GM20000 (cell line): ENCODE measurements at places on chromosomes 7 and 10.

- DNase-seq = no peak
Measured at GRCh38 chr7:63899691-63900393, 98.8 kb upstream of the ZNF722 start.

DNA sequence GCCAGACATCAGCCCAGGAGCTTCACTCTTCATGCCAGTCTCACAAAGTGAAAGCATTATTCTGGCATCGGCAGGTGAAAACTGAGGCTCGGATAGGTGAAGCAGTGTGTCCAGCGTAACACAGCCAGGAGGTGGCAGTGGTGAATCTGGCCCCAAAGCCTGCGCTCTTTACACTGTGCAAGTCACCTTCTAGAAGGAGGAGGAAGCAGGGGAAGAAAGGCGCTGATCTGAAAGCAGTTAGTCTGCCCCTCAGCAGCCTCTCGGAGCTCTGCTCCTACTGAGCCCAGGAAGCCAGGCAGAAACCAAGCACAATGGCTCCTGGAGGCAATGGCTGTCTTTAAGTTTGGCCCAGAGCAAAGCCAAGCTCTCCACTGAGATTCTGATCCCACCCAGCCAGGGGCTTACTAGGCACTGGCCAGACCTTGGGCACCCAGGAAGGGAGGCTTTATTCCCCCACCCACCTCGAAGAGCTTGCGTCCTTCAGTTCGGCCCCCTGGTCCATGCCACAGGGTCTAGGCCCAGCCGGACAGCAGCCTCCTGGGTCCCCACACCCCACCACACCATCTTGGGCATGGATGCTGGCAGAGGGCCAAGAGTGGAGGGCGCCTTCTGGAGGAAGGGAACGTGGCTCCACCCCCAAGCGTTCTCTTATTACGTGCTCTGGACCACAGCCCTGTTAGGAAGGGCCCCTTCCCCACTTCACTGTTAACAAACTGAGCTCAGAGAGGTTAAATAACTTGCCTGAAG is 104.5 kb downstream of the GRID1 start:
- DNase-seq = peak; percentile 71

GRCh38 chr7:47331179-47331565 is 250.7 kb downstream of the TNS3 start:
- DNase-seq = no peak

GRCh38 chr7:96976106-96976505 is 29.2 kb upstream of the DLX6 start:
- no peak for DNase-seq

- DNase-seq = no peak
Measured at GRCh38 chr10:132617737-132618052, 80.1 kb downstream of the INPP5A start.

- no peak for DNase-seq
Measured at GRCh38 chr10:129438024-129438423, 29.0 kb upstream of the MGMT start.

- no peak for DNase-seq
Measured at GRCh38 chr10:110307805-110308204, 3.1 kb upstream of the SMNDC1 start.

DNA sequence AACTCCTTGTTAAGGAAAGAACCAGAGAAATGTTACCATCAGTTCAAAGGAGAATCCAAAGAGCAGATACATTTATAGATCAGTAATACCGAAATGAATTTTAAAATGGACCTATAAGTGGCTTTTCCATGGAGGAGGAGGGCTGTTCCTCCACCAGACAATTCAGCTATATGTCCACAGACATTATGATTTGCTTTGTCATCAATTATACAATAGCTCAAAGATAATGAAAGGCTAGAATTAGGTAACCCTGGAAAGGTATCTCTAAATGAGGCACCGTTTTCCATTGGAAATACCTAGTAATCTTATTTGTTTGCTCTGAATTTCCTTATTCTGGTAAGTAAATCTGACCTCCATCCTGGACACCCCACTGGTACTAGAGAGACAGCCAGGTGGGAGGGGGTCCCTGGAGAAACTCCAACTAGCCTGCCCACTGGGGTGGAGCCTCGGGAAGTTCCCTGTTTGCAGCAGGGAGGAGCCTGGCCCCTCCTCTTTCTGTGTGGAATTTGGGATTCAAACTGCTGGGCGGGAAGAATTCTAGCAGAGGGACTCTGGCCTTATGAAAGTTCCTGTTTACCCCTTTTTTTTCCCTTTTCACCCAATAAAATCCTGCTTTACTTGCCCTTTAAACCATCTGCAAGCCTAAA is 218.0 kb downstream of the PHF14 start:
- DNase-seq = no peak

GRCh38 chr7:99014113-99014985 is 129.6 kb downstream of the SMURF1 start:
- no peak for DNase-seq

DNA sequence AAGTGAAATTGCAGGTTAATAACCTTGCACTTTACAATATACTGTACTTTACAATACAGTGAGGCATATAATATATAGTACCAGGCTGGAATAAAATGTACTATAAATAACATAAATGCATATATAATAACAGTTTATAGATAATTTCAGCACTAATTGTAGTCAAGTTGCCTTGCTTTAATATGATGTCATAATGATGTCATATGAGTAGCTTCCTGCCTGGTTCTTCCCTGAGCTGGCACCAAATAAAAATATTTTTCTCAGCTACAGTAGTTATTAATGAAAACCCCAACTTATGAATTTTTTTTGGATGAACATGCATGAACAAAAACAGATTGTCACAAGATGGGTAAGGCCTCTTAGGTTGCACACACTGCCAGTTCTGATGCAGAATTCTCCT is 816.7 kb downstream of the XPNPEP1 start:
- no peak for DNase-seq

GRCh38 chr10:21975378-21975990 is 28.0 kb downstream of the DNAJC1 start:
- DNase-seq = no peak

DNA sequence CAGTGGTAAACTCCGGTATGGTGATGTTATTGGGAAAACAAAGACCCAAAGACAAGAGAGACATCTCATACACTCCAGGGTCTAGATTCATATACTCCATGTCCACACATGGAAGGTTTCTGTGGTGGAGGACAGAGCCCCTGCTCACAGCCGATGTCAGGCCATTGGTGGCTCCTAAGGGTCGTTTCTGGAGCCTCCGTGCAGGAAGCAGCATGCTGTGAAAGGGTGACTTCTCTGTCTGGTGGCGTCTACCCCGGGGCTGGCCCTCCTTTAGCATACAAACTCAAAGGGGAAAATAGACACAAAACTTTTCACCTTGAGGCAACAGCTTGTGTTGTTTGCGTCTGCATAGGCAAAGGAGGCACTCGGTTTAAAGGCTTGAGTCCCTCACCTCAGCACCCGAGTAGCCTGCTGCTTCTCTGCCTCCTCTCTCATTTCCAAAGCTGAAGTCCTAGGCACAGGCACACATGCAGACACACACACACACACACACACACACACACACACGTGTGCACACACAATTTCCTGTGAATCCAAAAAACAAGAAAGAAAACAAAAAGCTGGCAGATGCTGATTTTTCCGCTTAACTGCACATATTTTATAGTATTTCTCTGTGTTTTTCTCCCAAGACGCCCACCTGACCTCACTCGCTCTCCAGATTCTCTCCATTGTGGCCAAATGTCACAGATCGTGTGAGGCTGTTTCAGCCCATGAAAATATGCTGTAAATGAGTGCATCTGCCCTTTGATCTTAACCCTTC is 601.4 kb upstream of the MGMT start:
- no peak for DNase-seq

DNA sequence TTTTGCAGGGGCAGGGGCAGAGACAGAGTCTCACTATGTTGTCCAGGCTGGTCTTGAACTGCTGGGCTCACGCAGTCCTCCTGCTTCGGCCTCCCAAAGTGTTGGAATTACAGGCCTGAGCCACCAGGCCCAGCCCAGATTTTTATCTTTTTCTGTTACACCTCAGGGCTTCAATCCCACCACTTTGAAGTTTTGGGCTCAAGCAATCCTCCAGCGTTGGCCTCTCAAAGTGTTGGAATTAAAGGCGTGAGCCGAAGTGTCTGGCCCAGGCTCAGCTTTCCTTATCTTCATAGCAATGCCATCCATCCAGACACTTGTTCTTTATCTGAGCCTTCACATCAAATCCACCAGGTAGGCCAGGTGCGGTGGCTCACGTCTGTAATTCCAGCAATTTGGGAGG is 4.1 kb downstream of the TAF6 start:
- DNase-seq = no peak

GRCh38 chr10:50561266-50561665 is 62.5 kb downstream of the SGMS1 start:
- DNase-seq = no peak

DNA sequence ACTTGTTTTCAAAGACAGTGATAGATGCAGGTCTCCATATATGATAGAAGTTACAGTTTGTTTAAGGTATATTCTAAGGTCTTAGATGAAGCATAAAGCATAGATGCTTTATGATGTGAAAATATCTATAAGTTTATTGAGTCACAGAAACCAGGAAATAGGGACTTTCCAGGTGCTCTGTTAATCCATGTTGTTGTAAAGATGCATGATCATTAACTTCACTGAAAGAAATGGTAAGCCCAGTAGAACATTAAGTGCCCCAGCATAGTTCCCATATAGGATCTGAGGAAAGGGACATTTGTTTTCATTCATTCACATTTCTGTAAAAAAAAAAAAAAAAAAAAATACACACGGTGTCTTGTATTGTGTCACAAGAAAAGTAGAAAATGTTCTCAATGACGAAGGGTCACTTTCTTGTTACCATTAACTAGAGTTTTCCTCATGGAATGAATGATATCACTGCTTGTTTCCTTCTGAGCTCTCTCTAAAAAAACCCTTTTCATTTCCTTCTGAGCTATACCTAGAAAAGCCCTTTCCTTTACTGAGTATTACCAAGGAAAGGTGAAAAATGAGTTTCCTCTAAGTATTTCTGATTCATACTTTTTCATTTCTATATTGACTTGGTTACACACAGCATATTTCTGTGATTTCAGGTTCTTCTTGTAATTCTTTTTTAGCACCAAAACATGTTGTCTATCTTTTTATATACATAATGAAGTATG is 105.2 kb downstream of the MACC1 start:
- no peak for DNase-seq

DNA sequence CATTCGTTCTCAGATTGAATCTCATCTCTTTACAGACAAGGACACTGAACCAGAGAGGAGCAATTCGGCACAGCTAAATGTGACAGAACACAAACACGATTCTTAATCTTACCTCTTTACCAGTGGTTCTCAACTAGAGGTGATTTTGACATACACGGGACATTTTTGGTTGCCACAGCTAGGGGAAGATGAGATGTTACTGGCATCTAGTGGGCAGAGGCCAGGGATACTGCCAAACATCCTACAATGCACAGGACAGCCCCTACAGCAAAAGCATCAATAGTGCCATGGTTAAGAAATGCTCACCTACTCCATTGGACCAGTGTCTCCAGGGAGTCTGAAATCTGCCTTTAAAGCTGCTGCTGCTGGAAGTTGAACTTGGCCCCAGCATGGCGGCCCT is 27.3 kb downstream of the PDE1C start:
- DNase-seq = no peak

DNA sequence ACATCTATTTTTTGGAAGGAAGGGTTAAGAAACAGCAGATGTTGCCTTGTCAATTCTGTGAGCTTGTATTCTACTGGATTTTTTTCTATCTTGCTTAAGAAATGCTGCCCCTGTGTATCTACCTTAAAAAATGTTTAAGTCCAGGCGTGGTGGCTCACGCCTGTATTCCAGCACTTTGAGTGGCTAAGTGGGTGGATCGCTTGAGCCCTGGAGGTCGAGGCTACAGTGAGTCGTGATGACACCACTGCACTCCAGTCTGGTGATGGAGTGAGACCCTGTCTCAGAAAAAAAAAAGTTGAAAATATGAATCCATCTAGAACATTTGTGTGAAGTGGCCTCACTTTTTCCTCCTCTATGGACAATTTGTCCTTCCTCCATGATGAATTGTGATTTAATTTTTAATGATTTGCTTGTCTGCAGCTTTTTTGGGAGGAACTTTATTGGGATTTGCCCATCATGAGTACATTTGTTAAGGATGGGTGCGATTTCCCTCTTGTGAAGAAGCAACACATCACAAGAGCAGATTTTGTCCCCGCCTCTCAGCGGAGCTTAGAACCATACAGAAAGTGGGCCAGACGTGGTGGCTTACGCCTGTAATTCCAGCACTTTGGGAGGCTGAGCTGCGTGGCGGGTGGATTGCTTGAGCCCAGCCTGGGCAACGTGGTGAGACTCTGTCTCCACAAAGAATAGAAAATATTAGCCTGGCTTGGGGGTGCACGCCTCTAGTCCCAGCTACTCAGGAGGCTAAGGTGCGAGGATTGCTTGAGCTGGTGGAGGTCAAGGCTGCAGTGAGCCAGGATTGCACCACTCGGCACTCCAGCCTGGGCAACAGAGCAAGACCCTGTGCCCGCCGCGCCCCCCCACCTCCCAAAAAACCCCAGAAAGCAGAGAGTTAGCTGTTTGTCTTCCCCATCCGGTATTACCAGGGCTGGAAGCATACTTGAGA is 57.7 kb downstream of the DNAJB6 start:
- no peak for DNase-seq

GRCh38 chr7:157828881-157829280 is 492.1 kb downstream of the DNAJB6 start:
- no peak for DNase-seq

GRCh38 chr10:53697038-53697437 is 924.5 kb upstream of the MBL2 start:
- DNase-seq = no peak

GRCh38 chr10:129766611-129767550 is 197.2 kb downstream of the EBF3 start:
- DNase-seq = no peak

GRCh38 chr10:82982110-82982608 is 1107.2 kb downstream of the NRG3 start:
- DNase-seq = no peak

- DNase-seq = no peak
Measured at GRCh38 chr10:12154516-12154915, 25.0 kb downstream of the SEC61A2 start.

DNA sequence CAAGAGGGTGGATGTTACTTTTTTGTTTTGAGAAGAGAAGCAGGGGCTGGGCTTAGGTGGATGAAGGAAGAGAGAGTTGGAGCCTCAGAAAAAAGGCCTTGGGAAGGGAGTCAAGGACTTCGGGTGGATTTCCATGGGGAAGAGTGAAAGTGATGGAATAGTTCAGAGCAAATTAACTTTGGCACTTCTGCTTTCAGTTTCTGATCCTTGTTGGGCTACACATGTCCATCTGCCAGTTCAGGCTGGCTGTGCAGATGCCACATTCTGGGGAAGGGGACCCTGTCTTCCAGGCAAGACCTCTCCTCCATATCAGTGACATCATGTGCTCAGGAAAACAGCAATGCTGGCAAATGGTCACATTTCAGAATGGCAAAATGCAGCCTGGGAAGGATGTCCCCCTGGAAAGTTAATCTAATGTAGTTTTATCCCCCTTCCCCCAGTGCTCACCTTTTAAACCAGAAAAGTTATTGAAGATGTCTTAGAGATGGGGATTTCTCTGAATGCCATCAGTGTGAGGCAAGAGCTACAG is 86.0 kb downstream of the WDFY4 start:
- no peak for DNase-seq

GRCh38 chr7:29924006-29924405 is 65.6 kb downstream of the SCRN1 start:
- DNase-seq = no peak
